ENCODE measurements at places on chromosomes 5 and 9.

- DNase-seq, result no peak
These were observed 74.0 kb downstream of the PRR16 start for GRCh38 chr5:120538149-120538548.

GRCh38 chr5:115272297-115272958 is 9.8 kb upstream of the PGGT1B start:
- no peak for DNase-seq

DNA sequence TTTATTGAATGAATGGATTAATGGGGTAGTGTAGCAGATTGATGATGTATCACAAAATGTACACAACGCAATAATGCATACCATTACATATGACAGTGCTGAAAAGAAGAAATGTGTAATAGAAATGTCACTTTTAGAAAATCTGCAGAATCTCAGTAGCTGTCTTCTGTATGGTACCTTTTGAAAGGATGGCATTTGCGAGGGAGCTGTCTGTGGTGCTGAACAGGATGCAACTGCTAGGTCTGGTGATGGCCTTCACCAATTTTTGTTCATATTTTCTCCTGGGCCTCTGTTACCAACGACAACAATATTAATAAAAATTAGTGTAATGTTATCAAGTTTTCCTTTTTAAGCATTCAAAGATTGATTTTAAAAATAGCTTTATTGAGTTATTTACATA is 36.2 kb upstream of the OTULIN start:
- DNase-seq, result no peak

DNA sequence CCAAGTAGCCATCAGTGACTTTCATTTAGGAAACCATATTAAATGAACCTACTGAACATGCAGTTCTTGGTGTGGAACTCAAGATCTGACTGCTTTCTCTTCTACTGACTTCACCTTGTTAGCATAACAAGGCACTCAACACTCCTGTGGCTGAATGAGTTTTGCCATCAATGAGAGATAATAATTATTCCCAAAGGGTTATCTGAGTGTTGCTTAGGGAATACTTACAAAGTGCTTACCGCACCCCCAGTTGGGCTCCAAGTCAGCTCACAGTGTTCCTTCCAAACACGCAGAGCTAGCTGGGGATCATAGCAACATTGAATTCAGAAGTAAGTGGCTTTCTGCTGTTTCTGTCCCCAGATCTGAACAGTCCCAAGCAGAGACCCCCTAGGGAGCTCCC is 182.9 kb downstream of the SREK1 start:
- no peak for DNase-seq

DNA sequence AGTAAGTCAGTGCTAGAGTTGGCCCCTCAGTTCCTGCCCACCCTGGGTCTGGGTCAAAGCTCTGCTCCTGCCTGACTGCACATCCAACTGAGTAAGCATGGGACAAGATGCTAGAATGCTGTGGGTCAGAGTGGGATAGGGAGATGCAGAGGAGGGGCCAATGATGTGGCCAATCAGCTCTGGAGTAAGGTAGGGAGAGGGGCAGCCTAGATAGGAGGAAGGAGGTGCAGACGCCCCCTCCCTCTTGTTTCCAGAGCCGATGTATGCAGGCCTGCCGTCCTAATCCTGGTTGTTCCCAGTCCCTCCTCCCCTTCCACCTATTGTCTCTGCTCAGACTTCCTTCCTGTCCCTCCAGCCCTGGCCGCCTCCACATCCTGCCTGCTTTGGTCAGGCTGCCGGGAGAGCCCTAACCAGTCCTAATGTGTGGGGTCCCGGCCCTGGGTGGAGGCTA is 1.3 kb downstream of the ARAP3 start:
- no peak for DNase-seq

DNA sequence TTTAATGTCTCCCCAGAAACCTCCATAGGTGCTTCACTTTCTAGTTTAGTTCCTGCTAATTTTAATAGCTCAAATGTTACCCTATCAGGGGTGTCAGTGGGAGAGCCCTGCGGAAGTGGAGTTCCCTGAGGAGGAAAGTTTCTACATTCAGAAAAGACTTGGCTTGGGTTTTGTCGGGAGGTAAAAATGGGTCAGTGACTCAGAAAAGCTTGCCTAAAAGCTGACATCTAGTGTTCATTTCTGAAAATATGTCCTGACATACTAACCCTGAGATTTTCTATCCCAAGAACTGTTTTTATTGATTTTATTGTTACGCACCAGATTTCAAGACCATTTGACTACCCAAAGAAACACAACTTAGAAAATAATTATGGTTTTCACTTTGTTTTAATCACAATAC is 40.9 kb upstream of the GLDC start:
- no peak for DNase-seq

- DNase-seq, result no peak
These were observed 30.5 kb downstream of the PTCH1 start for GRCh38 chr9:95486318-95486717.

DNA sequence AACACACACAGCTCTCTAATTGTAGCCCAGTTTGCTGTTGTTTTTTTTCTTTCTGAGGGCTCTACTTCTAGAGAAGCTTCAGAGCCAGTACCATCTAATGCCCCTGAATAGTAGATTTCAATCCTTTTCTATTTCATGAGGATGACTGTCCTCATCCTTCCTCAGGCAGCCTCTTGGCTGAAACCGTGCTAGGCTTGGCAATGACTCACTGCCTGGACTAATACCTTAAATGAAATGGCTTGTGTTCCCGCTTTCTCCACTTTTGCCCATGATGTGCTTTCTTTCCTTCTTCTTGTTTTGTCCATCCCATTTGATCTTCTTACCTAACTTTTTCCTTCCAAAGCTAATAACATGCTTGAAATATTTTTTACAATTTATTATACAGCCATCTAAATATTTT is 80.1 kb downstream of the ITGA1 start:
- DNase-seq, result no peak

- no peak for DNase-seq
These were observed 27.1 kb upstream of the MLLT3 start for GRCh38 chr9:20649381-20649780.

- no peak for DNase-seq
These were observed 15.5 kb downstream of the RMI1 start for GRCh38 chr9:83996126-83996525.

GRCh38 chr5:180464603-180464970 is 29.6 kb upstream of the CNOT6 start:
- no peak for DNase-seq

- no peak for DNase-seq
These were observed 4.7 kb downstream of the SYNPO start for GRCh38 chr5:150645070-150645700.

- no peak for DNase-seq
These were observed 20.5 kb upstream of the PSD2 start for GRCh38 chr5:139774980-139775661.

DNA sequence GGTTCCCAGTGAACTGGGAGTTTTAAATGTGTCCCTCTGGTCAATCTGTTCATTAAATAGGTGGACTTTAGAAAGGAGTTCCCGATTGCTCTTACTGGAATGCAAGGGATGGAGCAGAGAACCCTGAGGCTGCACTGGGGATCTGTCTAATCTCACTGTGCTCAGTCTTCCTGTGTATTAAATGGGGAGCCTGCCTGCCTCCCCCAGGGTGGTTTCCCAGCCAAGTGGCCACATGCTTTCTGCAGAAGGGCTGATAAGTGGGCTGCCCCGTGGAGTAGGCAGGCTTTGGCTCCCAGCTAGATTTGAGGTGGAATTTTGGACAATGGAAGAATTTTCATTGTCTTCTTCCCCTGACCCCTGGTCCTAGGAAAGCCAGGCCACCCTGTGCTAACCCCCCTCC is 14.0 kb upstream of the PHYHD1 start:
- DNase-seq, result no peak

DNA sequence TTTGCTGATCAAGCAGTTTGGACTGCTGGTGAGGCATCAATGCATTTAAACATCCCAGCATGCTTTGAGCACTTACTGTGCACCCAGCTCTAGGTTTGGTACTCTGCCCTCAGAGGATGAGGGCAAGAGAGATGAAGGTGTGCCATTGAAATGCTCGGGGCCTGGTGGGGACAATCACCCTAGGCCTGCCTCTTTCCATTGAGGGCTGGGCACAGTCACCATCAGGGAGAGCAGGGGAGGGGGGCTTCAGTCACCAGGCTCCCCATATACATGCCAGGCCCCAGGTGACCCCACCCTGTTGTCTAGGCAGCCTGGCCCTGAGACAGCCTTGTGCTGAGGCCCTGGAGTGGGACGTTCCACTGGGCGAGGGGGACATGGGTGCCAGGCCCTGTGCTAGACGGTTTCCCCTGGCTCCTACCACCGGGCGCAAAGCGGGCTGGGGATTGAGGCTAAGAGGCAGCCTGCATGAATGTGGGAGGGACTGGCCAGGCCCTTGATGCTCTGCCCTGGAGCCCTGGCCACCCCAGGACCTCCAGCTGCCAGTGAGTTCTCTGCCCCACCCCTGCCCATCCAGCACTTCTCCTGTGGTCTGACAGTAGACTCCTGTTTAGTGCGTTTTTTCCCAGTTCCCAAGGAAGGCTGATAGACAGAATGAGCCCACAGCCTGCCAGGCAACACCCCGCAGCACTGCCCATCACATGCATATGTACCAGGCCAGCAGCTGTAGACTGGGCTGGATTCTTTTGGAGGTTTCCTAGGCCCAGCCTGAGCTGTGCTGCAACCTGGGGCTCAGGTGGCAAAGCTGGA is 18.9 kb downstream of the TCF7 start:
- no peak for DNase-seq

- no peak for DNase-seq
These were observed 34.2 kb upstream of the MYO10 start for GRCh38 chr5:16970260-16970659.

DNA sequence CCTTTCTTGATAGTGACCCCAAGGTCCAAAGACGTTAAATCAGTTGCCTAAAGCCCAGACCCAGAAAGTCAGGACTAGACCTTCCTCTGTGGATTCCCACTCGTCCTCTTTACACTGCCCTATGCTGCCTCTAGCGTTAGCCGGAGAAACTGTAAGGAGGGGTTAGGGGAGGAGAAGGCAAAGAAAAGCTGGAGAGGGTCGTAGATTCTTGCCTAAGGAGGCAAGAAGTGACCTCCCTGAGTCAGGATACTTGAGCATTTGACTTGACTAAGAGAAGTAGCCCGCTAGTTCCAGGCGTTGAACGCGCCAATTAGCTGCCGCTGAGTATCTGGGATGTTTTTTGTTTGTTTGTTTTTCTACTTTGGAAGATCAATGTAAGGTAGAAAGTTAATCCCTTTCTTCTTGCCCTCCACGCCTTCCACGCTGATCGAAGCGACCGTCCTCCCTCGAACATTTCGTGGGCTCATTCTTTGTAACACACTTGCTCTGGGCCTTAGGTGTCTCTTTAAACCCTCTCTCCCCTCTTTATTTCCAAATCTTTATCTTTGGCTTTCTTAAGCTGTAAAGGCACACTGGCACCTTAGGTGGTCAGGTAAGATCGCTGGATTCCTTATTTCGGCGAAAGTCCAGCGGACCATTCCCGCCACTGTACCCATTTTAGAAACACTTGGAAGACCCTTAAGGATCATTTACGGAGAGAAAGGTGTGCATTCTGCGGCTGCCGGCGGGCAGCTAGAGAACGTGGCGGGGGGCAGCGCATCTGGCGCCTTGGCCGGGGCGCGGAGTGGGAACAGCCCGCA is 5.1 kb upstream of the RGMB start:
- peak; percentile 34 for DNase-seq

- no peak for DNase-seq
These were observed 170.3 kb upstream of the PUM3 start for GRCh38 chr9:3014178-3014577.

DNA sequence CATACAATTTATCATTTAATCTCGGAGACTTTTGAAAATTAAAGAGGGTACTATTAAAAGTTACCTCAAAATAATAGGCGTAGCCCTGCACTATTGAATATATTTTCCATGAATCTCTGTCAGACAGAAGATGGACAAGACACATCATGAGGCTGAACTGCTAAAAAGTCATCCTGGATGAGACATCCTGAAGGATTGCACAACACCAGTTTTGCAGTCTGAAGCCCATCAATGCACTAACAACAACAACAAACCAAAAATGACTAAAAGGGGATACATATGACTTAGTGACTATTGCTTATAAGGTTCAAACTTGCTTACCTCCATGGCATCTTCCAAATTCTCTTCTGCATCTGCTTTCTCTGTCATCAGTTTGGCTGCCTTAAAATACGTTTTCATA is 15.7 kb downstream of the LMBRD2 start:
- no peak for DNase-seq

- peak; percentile 3 for DNase-seq
These were observed 11.8 kb downstream of the DEPDC1B start for GRCh38 chr5:60687927-60688720.

GRCh38 chr5:126461838-126462237 is 38.6 kb downstream of the GRAMD2B start:
- DNase-seq, result no peak

DNA sequence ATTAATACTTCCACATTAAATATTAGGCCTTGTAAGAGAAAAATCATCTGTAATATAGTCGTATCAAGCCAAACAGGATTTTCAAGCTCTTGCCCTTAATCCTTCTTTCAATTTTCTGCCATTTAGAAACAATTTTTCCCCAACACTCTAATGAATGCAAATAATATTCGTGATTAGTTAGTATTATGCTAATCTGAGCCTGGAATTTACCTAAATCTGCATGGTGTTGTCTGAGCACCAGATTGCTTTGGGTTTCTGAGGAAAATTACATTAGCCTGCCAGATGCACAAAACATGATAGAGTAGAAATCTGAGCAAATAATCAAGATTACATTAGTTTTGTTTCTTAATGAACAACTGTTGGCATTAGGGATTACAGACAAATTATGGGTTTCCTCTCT is 176.6 kb downstream of the ZDHHC21 start:
- no peak for DNase-seq

DNA sequence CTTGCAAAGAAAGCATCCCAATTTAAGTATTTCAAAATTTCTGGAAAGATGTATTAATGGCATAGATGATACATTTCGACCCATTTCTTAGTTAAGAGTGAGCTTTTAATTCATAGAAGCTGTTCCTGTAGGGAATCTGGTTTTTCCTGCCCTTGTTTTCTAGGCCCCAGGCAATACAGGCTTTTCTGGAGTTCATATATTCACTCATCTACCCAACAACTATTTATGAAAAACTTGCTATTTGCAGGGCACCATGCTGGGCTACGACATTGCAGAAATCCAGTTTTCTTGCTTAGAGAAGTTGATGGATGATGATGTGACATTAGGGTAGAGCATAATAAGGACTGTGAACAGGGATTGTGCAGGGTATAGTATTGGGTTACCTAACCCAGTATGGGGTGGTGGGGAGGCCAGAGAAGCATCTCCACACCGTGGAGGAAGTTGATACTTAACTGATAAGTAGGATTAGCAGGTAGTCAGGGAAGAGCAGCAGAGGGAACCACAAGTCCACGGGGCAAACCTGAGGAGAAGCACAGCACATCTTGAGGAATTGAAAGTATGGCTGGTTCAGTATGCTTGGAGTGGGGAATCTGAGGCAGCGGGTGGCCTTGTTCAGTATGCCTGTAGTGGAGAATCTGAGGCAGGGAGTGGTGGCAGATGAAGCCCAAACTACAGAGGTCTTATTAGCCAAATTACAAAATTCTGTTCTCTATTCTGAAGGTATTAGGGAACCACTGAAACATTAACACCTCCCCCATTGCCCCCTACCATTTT is 247.5 kb downstream of the ARRDC3 start:
- DNase-seq, result no peak

GRCh38 chr5:145247745-145248040 is 587.4 kb downstream of the PRELID2 start:
- DNase-seq, result no peak

GRCh38 chr5:82639393-82640144 is 361.4 kb upstream of the RPS23 start:
- no peak for DNase-seq

- DNase-seq, result peak; percentile 2
These were observed 51.9 kb downstream of the TGFBI start for GRCh38 chr5:136080483-136081216.

GRCh38 chr9:136722969-136723356 is 10.6 kb downstream of the DIPK1B start:
- no peak for DNase-seq

All from NCI-H2227 treated with DMSO at 0.1 percent for 48 hours (cell line).